ENCODE measurements at places on chromosomes 3 and 15.
A peak's percentile ranks its signal among the peaks of the same experiment; 100 is the strongest.

DNA sequence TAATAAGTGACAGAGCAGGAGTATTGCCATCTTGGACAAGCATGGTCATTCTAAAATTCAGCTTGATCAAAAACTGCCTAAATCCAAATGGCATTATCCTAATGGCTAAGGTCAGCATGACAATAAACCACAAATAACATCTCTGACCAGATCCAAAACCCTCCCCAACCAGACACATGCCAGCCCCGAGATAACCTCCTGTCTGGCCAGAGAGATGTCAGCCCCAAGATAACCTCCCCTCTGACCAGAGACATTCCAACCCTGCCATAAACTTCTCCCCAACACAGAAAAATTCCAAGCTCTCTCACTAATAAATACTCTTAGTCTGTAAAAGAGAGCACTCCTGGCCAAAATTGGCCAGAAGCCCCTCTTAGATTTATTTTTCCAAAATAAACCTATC is 470.5 kb upstream of the UBE2E2 start:
- DNase-seq, result no peak

- no peak for DNase-seq
Measured at GRCh38 chr3:19945534-19945933, 1.4 kb upstream of the RAB5A start.

DNA sequence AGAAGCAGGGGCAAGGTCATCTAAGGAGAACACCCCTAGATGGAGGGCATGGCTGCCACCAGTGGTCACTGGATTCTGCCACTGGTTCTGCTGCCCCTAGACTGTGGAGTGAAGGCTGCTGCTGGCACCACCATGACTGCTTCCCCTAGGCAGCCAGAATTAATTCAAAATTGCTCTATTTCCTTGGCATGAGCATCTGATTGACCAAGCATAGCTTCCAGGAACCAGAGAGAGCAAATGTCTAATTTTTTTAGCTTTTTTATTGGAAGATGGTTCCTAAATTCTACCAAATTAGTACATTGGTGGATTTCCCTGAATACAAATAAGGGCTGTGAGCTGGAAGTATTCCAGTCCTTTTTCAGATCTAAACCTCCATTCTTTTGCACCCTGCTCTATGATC is 270.2 kb upstream of the GBE1 start:
- DNase-seq, result no peak

DNA sequence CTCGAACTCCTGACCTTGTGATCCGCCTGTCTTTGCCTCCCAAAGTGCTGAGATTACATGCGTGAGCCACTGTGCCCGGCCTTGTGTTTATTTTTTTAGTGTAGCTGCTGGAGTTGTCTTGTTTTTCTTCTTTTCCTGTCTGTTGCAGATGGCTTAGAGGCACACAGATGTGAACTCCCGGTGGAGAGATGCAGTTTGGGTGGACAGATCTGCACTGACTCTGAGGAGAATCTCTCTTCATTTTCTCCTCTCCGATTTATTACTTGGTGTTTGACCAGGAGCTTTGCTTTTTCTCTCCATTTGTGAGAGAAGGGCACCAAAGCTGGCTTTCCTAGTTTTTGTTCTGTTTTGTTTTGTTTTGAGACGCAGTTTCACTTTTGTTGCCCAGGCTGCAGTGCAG is 62.7 kb downstream of the USP13 start:
- no peak for DNase-seq

GRCh38 chr15:45182996-45183395 is 4.8 kb downstream of the SHF start:
- DNase-seq, result no peak

DNA sequence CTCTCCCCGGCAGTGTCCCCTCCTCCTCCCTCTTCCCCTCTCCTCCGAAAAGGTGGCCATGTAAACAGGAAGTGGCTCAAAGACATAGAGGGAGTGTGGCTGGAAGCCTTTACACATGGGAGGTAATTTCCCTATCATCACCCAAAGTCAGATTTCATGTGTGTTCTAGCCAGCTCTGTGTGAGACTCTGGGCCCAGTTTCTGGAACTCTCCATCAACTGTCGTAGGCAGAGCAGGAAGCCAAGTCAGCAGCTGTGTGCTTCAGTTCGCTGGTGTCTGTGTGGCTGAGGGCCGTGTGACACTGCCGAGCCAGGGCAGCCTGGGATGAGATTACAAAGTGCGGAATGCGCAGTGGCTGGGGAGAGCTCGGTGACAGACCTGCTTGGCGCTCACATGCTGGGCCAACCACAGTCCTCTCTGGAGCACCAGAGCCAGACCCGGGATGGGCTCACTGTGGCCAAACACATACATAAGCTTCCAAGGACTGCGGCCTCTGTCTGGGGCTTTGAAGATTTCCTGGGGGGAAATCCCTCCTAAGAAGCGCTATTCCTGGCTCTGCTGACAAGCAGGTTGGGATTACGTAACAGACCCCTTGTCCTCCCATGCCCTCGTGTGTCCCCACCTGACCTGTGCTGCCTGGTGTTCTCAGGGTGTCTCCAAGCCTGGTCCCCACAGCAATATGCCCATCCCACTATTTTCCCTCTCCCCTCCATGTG is 50.7 kb downstream of the UMPS start:
- no peak for DNase-seq

DNA sequence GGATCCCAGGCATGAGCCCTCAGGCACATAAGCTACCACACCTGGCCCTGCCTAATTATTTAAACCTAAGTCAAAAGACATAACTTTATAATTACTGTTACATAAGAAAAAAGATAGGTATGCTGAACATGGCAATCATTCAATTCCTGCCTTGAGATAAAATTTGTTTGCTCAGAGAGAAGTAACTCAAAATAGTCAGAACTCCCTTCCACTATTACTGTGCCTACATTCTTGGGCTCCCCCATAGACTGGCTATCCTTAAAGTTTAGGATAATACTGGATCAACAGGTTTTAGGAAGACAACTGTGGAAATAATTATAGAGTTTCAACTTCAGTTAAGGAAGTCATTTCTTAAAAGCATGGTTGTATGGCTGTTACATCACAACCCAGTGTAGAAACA is 9.9 kb downstream of the WDR53 start:
- no peak for DNase-seq

DNA sequence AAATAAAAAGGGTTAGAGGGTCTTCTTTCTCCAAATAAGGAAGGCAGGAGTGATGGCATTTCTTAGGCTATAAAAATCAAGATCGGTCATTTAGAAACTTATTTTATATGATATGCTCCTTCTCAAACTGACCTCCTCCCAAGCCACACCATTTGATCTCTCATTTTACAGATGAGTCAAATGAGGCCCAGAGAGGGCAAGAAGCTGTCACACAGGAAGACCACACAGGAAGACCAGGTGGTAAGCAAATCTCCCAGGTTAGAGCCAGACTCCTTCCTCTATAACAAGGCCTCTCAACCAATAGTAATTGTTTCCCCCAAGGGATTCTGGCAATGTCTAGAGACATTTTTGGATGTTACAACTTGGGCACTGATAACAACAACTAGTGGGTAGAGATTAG is 13.8 kb downstream of the TLE3 start:
- peak; percentile 52 for DNase-seq
